ENCODE measurements at places on chromosomes 7 and 10.

DNA sequence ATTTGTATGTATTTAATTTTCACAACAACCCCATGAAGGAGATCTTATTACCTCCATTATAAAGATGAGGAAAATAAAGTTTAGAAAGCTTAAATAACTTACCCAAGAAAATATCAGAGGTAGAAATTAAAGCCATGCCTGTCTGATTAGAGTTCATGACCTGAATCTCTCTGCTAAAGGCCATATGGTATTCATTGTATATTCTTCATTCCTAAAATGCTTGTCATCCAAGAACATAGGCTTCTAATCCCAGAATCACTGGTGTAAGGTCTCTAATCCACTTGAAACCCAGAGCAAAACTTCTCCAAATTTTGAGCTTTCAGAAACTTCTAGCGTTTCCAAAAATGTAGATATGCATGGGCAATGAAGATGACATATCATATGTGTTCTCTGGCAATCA lies 72.3 kb upstream of the YAE1 start:
- DNase-seq, result no peak

DNA sequence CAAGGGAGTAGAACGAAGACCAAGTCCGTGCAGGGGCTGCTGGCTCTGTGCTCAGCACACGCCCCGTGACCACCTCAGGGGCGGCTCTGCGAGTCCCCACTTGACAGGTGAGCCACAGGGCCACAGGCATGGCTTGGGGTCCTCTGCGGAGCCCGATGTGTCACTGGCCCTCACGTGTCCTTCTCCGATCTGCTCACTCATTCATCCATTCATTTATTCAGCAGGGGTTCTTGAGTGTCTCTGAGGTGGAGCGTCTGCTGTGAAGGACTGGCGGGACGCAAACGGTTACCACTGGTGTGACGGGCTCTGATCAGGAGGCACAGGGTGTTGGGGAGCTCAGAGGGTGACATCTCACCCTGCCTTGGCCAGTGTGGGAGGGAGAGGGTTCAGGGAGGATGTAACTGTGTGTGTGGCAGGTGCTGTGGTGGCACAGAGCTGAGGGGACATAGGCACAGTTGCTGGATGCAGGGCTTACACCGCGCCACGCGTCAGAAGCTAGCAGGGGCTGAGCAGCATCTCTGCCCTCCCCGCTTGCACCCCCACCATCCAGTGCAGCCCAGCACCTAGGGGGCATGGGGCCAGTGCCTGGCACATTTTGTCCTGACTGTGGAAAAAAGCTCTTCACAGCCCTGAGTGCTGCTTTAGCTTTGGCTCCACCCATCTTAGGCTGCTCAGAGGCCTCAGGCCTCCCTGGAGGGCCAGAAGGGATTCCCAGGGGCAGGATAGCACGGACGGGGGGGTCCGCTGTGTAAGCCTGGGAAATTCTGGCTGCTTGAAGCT lies 116.8 kb downstream of the LHPP start:
- no peak for DNase-seq

GRCh38 chr10:49605216-49605938 lies 4.7 kb upstream of the SLC18A3 start:
- no peak for DNase-seq

GRCh38 chr7:4835398-4836205 lies 26.2 kb downstream of the PAPOLB start:
- no peak for DNase-seq

- DNase-seq, result no peak
These were observed 52.9 kb upstream of the CACNB2 start for GRCh38 chr10:18087355-18087754.

GRCh38 chr7:18313965-18314364 lies 181.6 kb upstream of the HDAC9 start:
- no peak for DNase-seq

DNA sequence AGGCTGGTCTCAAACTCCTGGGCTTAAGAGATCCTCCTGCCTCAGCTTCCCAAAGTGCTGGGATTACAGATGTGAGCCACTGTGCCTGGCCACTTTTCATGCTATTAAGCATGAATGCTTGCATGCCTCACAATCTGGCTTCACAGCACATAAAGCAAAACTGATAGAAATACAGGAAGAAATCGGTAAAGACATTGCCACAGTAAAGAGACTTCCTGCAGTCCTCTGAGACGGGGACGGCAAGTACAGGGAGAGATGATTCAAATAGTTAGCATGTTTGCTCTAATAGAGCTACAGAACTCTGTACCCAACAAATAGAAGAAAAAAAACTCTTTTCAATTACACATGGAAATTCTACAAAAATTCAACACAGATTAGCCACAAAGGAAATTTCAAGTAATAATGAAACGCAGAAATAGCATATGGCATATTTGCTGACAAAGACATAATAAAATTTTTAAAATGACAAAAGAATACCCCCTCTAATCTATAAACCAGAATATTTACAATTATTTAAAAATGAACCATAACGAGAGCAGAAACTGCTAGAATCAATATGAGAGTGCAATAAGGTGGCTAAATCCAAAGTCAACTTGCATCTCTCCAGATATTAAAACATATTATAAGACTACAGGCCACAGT lies 32.3 kb downstream of the CARD11 start:
- no peak for DNase-seq

GRCh38 chr10:124539935-124540641 lies 78.5 kb downstream of the LHPP start:
- DNase-seq, result peak; percentile 22

GRCh38 chr10:49168831-49169500 lies 19.2 kb downstream of the TMEM273 start:
- no peak for DNase-seq

GRCh38 chr10:27568196-27569175 lies 64.4 kb downstream of the RAB18 start:
- no peak for DNase-seq

DNA sequence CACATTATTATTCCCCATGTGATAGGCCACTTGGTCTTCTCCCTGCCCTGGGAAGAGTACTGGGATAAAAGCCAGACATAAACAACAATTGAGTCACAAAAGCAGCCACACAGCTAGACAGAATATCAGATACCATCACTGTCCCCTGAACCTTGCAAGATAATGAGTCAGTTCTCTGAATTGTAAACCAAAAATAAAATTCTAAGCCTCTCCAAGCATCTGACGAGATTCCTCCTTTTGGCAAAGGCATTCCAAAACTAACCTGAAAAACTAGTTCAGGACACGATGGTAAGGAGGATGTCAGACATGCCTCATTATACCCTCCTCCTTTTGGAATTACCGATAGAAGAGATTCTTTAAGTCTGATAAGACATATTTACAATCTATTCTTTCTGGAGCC lies 450.7 kb downstream of the HTR7 start:
- DNase-seq, result no peak

- no peak for DNase-seq
These were observed 606.4 kb downstream of the SORCS1 start for GRCh38 chr10:106557951-106558733.

DNA sequence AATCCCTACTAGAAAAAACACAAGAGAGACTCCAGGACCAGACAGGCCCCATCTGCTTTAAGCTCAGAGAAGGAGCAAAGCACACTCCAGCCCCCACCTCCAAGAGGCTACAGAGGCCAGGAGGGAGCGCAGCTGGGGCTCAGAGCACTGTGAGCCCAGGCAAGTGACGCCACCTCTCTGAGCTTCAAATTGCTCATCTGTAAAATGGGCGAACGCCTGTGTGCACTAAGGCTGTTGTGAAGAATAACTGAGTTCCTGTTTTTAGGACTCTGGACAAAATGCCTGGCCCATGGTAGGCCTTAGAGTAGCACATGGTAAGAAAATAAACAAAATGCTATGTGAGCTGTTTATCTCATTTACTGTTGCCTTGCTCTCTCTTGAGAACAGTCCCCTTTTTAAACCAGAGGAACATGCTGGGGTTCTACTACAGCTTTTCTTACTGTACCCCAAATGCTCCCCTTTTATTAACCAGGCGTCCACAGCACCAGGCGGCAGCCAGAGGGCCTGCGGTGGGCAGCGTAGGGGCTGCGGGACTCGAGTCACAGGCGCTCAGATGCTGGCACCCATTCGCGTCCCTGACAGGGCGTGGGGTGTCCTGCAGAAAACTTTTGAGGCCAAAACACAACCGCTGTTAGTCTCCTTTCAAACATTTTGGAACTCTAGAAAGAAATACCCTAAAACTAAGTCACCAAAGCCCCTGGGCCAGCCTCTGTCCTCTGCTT lies 103.8 kb downstream of the TAX1BP1 start:
- DNase-seq, result no peak

- no peak for DNase-seq
These were observed 7.7 kb downstream of the UNC5B start for GRCh38 chr10:71219918-71220688.

DNA sequence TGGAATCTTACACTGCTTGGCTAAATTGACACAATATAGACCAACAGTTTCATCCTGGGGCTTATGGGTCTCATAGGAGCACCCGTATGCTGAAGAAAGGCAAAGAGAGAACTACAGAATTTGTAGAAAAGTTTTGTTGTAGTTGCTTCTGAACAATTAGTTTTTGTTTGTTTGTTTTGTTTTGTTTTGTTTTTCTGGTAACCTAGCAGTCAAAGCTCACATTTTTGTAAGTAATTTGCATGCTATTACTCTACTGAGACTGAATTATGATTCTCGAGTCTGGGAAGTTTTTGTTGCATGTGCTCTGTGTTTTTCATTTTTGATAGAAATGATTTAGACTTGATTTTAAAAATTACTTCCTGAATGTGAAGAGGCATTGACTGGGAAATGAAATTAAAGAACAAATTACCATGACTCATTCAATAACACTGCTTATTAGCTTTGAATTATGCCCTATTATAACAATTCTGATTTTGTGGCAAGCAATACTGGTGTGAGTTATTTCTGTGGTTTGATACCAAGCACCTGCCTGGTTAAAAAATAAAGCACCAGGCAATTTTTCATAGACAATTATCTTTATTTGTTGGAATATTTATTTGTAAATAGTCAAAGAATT lies 438 bp downstream of the LSMEM1 start:
- DNase-seq, result no peak

DNA sequence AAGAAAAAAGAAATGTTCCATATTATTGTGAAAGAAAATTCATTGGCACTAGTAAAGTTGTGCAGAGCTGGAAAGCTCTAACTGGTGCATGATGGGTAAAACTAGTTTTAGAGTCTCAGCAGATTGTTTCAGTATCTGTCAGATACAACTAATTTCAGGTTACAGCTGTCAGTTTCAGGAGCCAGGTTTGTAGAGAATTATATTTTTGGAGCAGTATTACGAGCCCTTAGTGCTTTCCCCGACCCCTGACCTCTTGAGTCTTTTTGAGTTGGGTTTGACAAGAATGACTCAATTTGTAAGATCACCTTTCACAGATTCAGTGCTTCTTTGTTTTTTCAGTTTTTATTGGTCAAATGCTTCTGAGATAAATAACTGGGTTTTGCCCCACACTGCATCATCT lies 366.4 kb upstream of the PLXDC2 start:
- DNase-seq, result no peak

DNA sequence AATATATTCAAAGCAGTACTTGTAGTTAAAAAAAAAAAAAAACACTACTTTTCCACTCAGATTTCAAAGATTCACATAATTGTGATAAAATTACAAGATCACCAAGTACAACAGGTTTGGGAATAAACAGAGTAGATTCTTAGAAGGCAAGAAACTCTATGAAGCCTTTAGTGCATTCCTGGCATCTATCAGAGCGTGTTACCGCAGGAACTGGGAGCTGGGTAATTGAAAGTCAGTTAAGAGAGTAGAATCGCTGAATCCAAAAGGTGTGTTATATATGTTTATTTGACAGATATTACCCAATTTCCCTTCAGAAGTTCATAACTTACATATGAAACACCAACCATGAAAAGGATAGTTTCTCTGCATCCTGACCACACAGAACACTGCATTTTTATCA lies 159.2 kb upstream of the PLXNA4 start:
- no peak for DNase-seq

- no peak for DNase-seq
These were observed 105.5 kb downstream of the BICC1 start for GRCh38 chr10:58618158-58618676.

GRCh38 chr10:49611816-49612512 lies 1.9 kb downstream of the SLC18A3 start:
- no peak for DNase-seq

- no peak for DNase-seq
These were observed 470.3 kb downstream of the AUTS2 start for GRCh38 chr7:70068531-70068930.

GRCh38 chr10:97863808-97864207 lies 14.2 kb downstream of the GOLGA7B start:
- DNase-seq, result no peak

DNA sequence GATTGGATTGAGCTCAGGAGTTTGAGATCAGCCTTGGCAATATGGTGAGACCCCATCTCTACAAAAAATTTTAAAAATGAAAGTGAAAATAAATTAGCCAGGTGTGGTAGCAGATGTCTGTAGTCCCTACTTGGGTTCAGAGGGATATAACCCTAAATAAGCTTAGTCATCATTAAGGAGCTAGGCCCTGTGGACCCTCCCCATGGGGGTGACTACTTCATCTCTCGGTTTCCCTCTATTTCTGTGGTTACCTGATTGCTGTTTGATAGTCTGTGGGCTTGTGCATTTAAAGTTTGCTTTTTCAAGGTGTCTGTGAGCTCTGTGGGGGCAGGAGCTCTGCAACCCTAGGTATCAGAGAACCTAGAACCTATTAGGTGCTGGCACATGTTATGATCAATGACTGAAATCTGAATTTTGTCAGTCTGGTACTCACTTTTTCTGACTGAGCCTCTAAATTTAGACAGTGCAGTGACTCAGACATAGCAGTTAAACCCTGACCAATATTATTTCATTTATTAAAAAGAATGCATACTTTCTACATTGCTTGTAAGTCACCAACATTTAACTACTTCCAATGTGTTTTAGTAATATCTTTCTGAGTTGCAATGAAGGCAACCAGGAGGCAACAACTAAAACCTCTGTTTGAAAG lies 8.1 kb upstream of the CUZD1 start:
- no peak for DNase-seq

- DNase-seq, result peak; percentile 23
These were observed 35.5 kb downstream of the GRIFIN start for GRCh38 chr7:2440608-2441245.

GRCh38 chr7:11846361-11846955 lies 14.5 kb upstream of the THSD7A start:
- DNase-seq, result no peak

- DNase-seq, result no peak
These were observed 311.7 kb upstream of the NFE2L3 start for GRCh38 chr7:25840209-25840792.

DNA sequence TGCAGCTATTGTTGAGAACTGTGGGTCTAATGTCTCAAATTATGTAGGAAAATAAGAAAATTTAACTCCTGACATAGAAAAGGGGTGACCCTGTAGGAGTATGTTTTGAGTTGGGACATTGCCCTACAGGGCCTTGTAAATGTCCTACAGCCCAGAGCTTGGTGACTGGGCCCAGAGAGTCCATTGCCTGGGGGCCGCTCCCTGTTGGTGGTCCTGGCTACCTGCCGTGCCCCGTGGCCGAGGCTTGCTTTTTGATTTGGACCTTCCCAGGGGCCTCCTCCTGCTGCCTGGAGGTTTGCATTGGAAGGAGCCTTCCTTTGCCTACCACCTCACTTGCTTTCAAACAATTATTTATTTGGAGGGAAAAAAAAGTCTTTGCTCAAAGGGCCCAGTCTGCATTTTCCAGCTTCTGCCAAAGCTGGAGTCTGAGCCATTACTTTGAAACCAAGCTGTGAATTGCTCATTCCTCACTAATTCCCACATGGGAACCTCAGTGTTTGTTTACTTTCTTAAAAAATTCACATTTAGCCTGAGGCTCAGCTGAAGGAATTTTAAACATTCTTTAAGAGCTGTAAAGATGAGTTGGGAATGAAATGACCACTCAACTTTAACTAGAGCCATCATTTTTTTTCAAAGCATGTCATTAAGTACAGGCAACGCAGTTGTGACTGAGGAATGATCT lies 355.0 kb downstream of the GLRX3 start:
- no peak for DNase-seq

GRCh38 chr10:45811075-45811474 lies 36.2 kb downstream of the AGAP4 start:
- DNase-seq, result no peak

All from HepG2 (cell line).